ENCODE measurements at places on chromosomes 6 and 20.

GRCh38 chr20:37503256-37503927 lies 17.7 kb upstream of the NNAT start:
- DNase-seq, result no peak

DNA sequence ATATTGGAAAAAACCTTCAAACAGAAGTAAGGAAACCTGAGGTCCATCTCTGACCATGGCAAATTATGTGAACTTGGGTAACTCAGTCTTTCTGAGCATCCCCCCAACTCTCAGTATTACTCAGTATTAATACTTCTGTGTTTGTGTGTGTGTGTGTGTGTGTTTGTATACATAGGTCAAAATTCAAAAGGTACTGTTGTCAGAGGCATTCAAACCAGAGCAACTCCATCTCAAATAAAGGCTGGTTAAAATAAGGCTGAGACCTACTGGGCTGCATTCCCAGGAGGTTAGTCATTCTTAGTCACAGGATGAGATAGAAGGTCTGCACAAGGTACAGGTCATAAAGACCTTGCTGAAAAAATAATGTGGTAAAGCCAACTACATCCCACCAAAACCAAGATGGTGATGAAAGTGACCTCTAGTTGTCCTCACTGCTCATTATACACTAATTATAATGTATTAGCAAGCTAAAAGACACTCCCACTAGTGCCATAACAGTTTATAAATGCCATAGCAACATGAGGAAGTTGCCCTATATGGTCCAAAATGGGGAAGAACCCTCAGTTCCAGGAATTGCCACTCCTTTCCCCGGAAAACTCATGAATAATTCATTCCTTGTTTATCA lies 33.3 kb upstream of the SLC22A16 start:
- DNase-seq, result no peak

DNA sequence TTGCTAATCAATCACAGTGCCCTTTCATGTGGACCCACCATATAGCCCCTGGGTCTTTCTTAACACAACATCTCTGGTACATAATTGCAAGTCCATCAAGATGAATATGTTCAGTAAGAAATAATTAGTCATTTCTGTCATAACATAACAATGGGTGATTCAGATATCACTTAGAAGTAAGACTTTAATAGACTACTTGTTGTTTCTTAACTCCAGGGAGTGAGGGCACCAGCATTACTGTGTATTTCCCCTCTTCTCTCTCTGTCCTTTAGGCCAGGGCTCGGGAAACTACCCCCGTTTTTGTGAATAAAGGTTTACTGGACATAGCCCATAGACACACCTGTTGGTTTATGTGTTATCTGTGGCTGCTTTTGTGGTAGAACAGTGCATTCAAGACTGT lies 123.5 kb downstream of the SLC24A3 start:
- no peak for DNase-seq

DNA sequence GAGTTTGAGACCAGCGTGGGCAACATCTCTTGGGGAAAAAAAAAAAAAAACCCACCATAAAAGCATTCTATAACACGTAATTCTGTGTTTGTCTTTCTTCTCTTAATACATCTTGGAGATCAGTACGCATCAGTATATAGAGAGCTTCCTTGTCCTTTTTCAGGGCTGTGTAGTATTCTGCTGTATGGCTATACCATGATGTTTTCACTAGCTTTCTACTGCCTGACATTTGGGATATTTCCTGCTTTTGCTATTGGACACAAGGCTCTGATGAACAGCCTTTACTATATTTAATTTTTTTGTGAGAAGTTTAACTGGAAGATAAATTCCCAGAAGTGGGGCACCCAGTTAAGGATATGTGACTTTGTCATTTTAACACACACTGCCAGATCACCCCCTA lies 7.0 kb downstream of the TRIB3 start:
- no peak for DNase-seq

GRCh38 chr20:48897305-48898010 lies 24.1 kb upstream of the ARFGEF2 start:
- no peak for DNase-seq

DNA sequence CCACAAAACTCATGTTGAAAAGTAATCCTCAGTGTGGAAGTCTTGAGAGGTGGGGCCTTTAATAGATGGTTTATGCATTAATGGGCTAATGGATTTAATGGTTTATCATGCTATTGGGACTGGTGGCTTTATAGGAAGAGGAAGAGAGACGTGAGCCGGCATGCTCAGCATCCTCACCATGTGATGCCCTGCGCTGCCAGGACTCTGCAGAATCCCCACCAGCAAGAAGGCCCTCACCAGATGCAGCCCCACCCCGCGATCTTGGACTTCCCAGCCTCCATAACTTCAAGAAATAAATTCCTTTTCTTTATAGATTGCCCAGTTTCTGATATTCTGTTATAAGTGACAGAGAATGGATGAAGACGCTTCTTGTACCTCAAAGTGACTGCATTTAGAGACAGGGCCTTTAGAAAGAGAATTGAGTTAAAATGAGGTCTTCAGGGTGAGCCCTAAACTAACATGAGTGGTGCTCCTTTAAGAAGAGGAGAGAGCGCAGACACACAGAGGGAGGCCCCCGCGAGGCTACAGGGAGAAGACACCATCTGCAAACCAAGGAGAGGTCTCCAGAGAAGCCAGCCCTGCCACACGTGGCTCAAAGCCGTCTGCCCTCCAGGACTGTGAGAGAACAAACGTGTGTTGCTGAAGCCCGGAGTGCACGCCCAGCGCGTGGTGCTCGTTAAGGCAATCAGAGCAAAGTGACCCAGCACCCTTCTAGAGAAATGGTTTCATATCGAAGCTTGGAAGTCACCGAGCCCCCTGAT lies 56.9 kb downstream of the IRF4 start:
- DNase-seq, result no peak

GRCh38 chr6:166592821-166593220 lies 6.3 kb upstream of the RAMACL start:
- no peak for DNase-seq

DNA sequence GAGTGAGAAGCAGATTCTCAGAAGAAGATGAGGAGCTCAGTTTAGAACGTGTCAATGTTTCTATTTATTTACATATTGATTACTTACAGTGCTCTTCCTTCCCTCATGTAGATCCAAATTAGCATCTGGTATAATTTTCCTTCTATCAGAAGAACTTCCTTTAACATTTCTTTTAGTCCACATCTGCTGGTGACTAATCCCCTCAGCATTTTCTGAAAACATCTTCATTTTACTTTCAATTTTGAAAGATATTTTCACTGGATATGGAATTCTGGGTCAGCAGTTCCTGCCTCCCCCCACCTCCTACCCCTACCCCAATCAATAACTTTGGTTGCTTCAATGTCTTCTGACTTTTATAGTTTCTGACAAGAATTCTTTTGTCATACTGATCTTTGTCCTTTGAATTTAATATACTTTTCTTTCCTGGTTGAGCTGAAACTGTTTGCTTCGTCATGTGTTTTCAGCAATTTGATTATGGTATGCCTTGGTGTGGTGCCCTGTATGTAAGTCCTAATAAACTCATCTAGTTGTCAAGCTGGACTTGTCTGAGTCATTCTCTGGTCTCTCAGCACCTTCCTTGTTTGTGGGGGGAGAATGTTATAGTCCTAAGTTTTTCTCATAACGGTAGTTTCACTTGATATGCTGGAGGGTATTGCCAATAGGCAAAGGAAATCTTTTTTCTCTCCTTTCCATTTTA lies 57.0 kb downstream of the SMPDL3A start:
- DNase-seq, result no peak

DNA sequence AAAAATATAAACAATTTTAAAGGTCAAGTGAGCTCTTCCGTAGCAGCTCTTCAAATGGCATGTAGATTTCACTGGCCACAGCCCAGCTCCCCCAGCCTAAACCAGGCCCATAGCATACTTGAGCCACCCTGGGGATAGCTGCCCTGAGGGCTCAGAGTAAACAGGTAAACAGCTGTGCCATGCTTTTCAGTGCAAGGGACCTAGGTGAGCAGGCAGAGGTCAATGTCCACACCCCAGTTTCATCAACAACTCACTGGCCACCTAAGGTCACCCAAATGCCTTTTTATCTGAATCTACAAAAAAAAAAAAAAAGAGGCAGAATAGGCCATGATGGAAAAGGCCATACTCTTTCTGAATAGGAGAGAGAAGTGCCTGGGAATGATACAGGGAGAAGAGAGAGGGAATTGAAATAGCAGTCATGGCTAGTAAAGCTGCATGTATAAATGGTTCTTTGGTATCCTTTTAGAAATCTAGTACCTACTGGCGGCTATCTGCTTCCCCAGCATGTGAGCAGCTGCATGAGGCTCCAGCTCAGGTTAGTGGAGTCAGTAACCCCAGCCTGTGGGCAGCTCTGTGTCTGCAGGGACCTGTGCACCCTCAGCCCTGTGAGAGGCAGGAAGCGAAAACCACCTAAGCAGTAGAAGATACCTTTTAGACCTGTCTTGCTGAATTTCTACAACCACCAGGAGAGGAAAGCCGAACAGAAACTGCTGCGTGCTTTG lies 77.0 kb downstream of the FOXA2 start:
- no peak for DNase-seq

DNA sequence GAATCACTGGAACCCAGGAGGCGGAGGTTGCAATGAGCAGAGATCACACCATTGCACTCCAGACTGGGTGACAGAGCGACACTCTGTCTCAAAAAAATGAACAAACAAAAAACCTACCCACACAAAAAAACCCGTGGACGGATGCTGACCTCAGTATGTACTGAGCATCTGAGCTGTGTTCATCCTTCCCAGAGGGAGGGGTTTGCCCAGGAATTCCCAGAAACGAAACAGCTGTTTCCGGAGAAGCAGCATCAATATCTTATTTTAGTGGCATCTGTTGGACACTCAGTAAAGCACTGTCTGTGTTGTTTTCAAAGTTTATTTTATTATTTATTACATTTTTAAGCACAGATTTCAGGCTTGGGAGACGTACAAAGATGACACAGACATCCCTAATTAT lies 18.7 kb downstream of the NANP start:
- no peak for DNase-seq

- no peak for DNase-seq
Measured at GRCh38 chr6:126722411-126722810, 382.5 kb downstream of the CENPW start.

- no peak for DNase-seq
Measured at GRCh38 chr20:34155836-34156235, 43.8 kb upstream of the EIF2S2 start.

- no peak for DNase-seq
Measured at GRCh38 chr20:63057171-63058117, 50.7 kb upstream of the BHLHE23 start.

GRCh38 chr6:68086199-68086598 lies 548.9 kb upstream of the ADGRB3 start:
- DNase-seq, result no peak

- no peak for DNase-seq
Measured at GRCh38 chr6:163733061-163733460, 318.5 kb downstream of the QKI start.
